ENCODE measurements at places on chromosomes 11 and 22. TPM values are rescaled to one million over a fixed set of nuclear protein-coding genes. Genes with fewer than 3 reads are reported as not detected.

GAS2 gene
- 1.6 TPM for polyA plus RNA-seq

OR52I1 gene
- polyA plus RNA-seq, result not detected

ELFN2 gene
- polyA plus RNA-seq, result not detected

PDE3B gene
- 1.2 TPM for polyA plus RNA-seq

OR2AG2 gene
- not detected for polyA plus RNA-seq

FXYD2 gene
- 1.0 TPM for polyA plus RNA-seq

NPTXR gene
- 2.4 TPM for polyA plus RNA-seq

All from stomach (tissue), 19 donors.